ENCODE measurements at places on chromosomes 12 and 14.

GRCh38 chr12:2692080-2692479 is 102.7 kb upstream of the FKBP4 start:
- DNase-seq, result no peak

GRCh38 chr12:132373901-132374611 is 44.7 kb upstream of the GALNT9 start:
- DNase-seq, result no peak

- DNase-seq, result no peak
Observed at GRCh38 chr12:94312378-94312777, 147.3 kb downstream of the CEP83 start.

GRCh38 chr12:98644433-98644711 is 216 bp downstream of the IKBIP start:
- DNase-seq, result no peak

- peak; percentile 68 for DNase-seq
Observed at GRCh38 chr12:41932470-41932991, 212.1 kb downstream of the GXYLT1 start.

DNA sequence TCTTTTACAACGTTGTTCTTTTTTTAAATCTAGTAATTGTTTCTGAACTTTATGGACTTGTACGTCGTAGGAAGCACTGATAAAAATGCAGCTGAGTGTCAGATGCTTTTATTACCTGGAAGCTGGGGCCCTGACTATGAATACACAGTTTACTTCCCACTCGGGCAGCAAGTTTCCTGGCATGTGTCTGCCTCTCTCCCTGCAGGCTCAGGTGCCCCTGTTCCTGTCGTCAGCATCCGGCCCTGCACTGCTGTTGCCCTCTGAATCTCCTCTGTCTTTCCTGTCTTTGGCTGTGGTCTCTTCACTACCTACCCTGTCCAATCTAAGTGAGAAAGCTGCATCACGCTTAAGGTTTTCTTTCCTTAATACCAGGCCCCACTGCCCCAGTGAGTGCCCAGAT is 75.8 kb downstream of the PELI2 start:
- no peak for DNase-seq

- DNase-seq, result no peak
Observed at GRCh38 chr14:89327771-89328212, 89.2 kb downstream of the FOXN3 start.

GRCh38 chr12:5730962-5731361 is 214.1 kb downstream of the ANO2 start:
- DNase-seq, result no peak

- no peak for DNase-seq
Observed at GRCh38 chr14:47389535-47389934, 285.9 kb downstream of the MDGA2 start.

DNA sequence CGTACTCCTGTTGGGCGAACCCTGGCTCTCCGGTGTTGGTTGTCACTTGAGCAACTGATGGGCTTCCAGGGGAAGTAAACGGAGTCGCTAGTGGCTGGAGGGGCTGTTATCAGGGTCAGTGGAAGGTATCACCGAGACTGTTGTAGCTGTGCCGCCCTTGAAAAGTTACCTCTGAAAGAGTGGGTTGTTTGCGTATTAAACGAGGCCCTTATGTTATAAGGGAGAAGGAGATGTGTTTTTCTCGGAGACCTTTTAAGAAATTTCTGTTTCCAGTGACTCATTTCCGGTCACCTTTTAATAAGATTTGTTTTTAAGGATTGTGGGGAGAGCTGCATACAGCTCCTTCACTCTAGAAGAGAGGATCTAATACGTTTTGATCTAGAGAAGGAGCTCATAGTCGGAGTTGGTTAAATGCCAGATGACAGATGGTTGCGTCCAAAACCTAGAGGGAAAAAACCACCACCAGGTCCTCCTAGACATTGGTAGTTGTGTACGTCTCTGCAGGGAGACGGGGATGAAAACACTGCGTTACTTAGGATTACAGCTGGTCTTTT is 750 bp upstream of the DBX2 start:
- DNase-seq, result no peak

GRCh38 chr12:72098622-72099021 is 160.0 kb downstream of the TPH2 start:
- DNase-seq, result no peak

DNA sequence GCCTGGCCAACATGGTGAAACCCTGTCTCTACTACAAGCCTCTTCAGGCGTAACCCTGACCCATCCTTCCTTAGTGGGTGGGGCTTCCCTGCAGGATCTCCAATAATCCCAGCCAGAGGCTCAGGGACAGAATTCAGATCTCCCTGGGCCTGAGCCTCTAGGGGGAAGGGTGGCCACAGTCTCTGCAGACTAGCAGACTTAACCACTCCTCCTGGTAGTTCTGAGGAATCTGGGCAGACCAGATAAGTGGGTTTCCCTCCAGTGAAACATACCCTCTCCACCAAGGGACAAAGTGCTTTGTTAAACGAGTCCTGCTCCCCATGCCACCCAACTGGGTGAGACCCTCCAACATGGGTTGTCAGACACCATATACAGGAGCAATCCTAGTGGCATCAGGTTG is 36.6 kb upstream of the TRIM9 start:
- no peak for DNase-seq

DNA sequence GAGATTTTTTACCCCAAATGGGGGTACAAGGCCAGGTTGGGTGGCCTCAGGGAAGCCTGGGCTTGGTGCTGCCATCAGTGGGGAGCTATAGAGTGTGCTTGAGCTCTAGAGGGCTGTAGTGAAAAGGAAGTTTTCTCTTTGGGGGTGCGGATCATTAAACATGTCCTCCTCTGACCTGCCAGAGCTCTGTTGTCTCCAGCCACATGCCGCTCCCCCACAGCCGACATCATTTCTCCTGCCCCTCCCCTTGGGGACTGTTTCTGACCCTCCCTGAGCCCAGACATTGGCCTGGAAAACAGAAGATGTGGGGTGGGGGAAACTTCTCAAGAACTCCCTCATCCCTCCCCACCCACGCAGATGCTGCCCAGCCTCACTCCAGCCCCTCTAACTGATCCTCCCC is 25.3 kb downstream of the DTX1 start:
- no peak for DNase-seq

- peak; percentile 53 for DNase-seq
Observed at GRCh38 chr12:630656-631632, 32.3 kb downstream of the NINJ2 start.

GRCh38 chr12:114688256-114688845 is 4.4 kb upstream of the TBX3 start:
- no peak for DNase-seq

DNA sequence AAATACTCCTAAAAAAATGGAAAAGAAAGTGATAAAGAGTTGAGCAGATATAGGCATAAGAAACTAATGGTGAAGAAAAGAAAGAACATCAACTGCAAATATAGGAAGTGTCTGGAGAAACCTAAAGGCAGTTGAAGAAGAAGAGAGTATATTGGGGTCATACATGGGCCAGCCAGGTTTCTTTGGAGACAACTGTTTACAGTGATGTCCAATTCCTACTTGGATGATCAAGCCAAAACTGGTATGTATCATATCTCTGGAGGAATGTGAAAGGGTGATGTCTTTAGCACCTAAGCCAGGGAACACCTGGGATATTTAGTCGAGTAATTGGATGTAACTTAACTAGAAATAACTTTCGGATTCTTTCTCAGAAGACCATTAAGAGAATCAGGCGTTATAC is 129.3 kb upstream of the FLRT2 start:
- no peak for DNase-seq

DNA sequence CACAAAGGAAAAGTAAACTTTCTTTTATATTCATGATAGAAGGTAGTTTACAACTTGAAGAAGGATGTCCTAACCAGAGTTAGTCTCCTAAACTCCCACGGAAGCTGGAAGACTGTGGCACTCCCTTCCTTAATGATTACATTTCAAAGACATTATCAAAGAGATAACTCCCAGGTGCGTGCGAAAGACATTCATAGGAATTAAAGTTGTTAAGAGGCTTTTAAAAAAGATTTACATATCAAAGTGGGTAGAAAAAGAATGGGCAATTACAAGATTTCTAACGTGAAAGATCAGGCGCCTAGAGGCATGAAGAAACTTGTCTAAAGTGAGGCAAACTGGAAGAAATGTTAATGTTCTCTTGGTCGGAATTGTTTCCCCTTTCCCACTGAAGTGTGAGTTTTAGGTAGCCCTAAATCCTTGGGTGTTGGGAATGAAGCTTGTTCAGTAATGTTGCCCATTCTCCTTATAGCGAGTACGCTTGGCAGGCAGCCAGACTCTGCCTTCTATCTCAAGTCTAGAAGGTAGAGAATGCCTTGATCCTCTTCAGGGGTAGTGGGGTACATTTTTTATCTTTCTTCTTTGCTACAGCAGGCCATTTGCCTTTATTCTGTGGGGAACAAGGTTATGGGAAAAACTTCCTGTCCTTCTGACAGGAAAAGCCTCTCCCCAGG is 642.0 kb downstream of the SLC6A15 start:
- DNase-seq, result no peak

- no peak for DNase-seq
Observed at GRCh38 chr14:21063479-21063878, 5.9 kb downstream of the RNASE8 start.

GRCh38 chr14:99538733-99539132 is 57.5 kb downstream of the CCNK start:
- no peak for DNase-seq

DNA sequence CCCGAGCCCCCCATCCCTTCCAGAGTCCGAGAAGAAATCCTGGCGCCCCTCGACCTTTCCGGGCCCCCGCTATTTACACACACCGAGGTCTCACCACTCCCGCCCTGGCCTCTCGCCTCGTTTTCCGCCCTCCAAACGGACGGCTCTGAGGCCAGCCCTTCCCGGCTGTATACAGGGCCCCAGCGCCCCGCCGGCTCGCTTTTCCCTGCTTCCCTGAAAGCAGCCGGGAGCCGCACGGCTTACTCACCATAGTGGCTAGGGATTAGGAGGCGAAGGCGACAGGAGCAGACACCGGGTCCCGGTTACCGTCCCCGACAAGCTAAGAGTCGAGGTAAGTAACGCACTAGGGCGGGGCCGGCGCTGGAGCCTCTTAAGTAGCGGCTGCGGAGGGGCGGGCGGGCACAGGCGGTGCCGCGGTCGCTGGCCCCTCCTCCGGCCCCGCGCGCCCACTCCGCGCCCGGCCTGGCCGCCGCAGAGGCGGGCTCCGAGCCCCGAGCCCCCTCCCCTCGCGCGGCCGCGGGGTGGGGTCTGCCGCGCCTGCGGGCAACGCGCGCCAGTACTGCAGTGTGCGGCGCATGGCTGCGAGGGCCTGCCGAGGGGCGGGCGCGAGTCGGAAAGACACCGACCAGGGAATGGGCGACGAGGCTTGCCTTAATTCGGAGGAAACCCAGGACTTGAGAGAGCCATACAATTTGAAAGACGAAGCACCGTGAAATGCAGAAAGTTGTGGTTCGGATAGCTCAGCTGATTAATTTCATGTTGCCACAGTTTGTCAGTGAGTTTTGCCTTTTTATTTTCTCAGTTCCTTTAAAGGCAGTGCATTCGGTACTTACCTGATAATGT is at the start of gene TUBA1B:
TSS of gene TUBA1B (minus strand) at position 345 of the 843 bp plus-strand sequence. CDS start at position 250, 95 bp downstream.
- peak; percentile 75 for DNase-seq

DNA sequence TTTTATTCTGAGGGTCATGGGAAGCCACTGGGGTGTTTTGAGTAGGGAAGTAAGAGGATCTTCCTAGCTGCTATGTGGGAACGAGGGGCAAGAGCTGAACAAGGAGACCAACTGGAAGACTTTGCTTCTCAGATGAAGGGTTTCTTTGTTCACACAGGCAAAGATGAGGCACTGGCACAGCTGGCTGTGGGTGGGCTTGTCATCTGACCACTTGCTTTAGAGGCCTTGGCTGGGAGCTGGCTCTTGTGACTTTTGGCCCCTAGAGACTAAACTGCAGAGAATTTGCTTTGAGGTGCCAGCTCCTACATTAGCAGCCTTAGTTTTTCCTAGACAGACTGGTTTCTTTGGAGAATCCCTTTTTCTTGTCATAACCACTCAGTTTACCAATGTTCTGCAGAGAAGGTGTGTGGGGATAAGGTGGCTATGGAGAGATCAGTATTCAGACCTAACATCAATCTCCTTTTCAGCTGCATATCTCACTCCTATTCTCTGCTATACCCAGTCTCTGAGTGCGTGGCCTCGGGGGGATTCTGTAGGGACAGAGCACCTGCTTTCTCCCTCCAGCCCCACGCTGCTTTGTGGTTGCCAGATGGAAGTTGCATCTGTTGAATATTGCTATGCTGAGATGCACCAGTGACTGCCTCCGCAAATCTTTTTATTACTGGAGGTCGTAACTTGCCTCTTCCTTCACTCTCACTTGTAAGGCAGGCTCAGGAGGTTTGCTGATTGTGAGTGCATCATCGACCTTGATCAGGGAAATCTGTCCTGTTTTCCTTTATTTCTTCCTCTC is 12.7 kb downstream of the PPP2R5C start:
- no peak for DNase-seq

GRCh38 chr14:58755031-58755925 is 117.5 kb downstream of the DACT1 start:
- DNase-seq, result no peak

GRCh38 chr14:32136027-32136825 is 59.1 kb downstream of the ARHGAP5 start:
- DNase-seq, result no peak

DNA sequence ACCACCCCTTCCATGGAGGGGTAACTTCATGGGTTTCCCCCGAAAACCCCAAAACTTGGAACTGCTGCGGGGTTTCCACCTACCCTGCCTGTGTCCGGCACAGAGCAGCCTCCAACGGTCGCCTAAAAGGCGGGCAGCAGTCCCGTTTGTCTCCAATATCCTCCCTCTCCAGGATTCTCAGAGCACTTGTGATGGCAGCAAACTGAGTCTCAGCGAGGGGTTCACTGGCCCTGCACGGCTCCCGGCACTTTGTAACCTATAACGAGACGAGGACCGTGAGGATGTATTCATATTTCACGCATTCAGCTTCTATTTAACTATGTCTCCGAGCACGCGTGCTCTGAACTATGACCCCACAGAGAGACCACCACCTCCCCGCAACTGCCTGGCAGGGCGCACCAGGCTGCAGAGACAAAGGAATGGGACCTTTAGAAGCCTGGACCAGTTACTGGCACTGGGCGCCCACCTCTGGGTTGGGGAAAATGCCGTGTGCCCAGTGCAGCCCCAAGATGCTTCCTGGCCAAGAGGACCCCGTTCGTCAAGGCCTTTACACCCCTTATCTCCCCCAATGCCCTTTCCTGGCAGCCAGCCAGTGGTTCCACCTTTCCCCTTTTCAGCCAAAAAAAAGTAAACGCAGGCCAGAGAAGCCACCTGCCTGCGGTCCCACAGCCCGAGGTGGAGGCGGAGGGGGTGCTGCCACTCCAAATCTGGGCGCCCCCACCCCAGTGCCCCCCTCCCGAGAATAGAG is 173.1 kb upstream of the RTL1 start:
- DNase-seq, result no peak

DNA sequence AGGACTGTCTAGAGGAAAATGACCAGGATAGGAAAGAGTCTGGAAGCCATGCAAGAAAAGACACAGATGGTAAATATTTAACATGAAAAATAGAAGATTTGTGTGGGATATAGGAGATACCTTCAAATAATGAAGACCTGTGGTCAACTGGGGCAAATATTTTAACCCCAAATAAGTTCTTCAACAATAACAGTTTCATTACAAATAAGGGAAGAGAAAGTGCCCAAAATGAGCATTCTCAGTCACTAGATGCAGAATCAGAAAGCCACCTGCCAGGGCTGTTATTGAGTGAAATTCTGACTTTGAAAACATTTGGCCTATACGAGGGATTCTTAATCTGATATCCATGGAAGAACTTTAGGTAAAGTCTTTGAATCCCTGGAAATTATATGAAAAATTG is 231.2 kb upstream of the PLEKHG7 start:
- no peak for DNase-seq
